CD4-positive, alpha-beta T cell treated with Interleukin-10 for 1 hour (primary cell): ENCODE measurements at places on chromosomes 4 and X.

- DNase-seq: no peak
Observed at GRCh38 chr4:7878323-7878722, 61.3 kb downstream of the AFAP1 start.

GRCh38 chrX:130098210-130098552 lies 12.1 kb downstream of the ELF4 start:
- DNase-seq: no peak

DNA sequence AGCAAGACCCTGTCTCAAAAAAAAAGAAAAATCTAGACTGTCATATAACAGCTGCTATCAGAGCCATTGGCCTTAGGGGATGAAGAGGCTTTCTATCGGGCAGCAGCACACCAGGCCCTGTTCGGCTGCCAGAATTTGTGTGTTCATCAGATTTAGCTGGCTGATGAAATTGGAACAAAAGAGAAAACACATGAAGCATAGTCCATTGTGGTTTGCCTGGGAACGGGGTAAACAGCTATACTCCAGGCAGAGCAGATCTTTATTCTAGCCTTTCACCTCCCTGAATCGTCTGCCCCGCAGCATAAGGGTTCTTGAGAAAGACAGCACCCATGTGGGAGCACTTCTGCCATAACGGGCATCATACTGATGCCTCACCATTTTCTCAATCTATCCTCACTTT lies 11.6 kb downstream of the TKTL1 start:
- no peak for DNase-seq

DNA sequence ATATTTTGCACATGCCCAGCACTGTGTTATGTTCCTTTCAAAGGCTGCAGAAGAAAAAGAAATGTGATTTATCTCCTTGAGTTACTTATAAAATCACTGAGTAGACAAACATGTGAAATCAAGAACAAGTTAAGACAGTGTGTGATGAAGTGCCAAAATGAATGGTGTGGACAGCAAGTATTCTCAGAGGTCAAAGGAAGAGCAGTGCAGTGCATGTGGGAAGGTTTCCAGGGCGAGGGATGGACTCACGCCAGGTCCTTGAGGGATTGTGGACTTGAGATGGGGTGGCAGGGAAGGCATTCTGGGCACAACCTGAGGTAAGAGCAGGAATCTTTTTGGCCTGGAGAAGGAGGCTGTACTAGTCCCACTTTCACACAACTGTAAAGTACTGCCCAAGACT lies 115.5 kb downstream of the FNIP2 start:
- DNase-seq: no peak

- no peak for DNase-seq
Observed at GRCh38 chrX:45404206-45404605, 203.5 kb upstream of the DIPK2B start.

DNA sequence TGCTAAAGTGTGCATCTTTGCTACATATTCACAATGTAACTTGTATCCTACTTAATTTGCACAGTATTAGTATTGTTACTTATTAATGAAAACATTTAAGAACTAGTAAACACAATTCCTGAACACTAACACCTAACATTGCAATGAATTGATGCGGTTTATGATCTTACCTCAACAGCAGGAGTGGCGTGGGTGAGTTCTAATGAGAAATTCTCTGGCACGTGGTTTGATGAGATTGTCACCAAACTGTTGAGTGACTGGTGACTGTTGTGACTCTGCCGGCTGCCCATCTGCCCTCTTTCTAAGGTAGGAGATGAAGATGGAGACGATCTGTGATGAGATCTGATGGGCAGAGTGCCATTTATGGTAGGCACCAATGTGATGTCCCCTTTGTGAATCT lies 2.9 kb downstream of the PCDH18 start:
- no peak for DNase-seq

DNA sequence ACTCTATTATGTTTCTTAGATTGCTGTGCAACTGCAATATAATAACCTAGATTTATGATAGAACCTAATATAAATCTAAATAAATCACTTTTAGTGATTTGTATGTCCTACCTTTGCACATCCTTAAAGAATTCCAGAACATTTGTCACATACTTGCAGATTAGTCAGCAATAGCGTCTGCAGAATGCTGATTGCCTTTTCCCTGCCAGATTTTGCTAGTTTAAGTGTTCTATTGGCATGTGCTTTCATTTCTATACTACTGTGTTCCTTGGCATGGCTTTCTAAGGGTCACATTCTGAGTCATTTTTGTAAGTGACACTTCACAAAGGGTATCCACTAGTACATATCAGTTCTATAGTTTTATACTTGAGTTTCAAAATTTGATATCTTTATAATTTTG lies 303.1 kb upstream of the GIMD1 start:
- DNase-seq: no peak

DNA sequence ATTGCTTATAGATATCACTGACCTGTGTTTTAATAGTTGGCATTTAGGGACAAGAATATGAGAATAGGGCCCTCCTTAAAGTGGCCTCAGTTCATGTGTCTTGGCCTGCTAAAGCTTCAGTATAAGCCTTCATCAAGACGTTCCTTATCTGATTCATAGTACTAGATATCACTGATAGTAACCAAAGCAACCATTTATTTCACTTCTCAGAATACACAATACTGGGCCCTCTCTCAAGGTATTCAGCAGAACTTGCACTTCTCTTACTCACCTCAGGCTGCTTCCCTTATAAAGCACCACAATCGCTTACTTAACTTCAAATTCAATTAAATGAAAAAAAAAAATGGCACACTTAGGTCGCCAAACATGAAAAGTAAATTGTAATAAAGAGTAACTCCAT lies 259.4 kb upstream of the PCDH7 start:
- DNase-seq: no peak

DNA sequence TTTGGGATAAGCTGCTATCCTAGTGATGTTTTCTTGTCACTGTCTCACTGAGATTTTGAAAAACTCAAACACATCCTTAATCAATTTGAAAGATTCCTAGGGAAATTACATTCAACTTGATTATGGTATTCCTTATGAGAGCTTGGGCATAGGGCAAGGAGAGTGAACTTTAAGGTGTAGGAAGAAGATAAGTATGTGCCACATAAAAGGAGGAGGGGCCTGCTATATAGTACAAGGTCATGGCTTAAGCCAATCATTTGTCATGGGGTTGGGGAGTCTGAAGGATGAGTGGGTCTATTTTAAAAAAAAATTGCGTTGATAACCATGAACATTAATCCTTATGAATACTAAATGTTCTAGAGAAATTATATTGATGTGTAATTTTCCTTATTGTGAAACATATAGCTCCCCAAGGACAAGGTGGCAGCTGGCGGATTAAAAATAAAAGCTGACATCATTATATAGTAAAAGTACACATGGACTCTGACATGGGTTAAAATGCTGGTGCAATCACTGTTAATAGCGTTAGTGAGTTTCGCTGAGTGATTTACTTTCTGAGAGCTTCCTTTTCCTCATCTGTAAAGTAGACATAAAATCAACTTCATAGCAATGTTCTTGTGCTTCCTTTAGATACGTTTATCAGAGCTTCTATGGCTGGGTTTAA lies 17.4 kb downstream of the GALNT7 start:
- DNase-seq: no peak

DNA sequence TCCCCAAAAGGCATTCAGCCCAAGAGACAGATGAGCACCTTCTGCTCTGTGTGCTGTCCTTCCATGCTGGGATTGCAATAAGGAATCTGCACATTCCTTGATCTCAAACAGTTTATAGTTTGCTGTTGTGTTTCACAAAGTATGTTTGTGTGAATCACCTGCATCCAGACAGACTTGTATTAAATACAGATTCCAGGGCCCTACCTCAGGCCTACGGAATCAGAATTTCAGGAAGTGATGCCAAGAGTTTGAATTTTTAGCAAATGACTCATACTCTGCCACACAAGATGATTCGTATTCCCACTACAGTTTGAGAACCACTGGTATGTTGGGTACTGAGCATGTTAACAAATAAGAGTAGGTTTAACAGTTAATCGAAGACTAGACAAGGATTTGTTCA lies 7.0 kb downstream of the VAMP7 start:
- no peak for DNase-seq

DNA sequence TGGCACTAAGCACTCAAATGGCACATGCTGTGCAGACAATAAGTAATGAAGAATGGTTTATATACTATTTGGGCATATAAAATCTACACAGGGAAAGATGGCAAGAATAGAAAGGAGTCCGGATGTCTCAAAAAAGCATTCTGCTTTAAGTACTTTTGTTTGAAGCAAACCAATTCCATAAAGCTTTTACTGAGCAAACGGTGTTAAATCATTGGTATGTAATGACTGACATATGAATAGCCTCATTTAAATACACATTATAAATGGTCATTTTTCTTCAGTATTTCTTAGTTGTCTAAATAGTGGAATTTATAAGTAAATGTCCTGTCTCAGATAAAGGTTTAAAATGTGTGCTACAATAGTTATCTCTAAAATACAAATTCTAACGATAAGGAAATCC lies 6.0 kb downstream of the FBXO8 start:
- no peak for DNase-seq

GRCh38 chr4:3654036-3654807 lies 112.0 kb upstream of the ADRA2C start:
- no peak for DNase-seq

DNA sequence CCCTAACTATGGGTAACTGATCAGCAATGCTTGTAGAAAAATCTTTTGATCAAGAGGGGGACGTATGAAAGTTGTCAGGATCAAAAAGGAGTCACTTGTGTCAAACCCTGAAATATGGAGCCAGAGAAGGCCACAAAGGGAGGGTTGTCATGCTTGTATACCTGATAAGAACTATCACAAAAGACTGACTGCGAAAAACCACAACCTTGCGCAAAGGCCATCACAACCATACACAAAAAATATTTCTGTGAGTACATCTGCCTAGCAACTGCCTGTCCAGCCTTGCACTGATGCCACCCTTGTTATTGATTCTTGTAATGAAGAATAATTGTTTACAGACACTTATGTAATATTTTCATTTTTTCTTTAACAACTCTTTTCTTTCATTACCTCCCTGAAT lies 22.8 kb upstream of the EIF4E start:
- DNase-seq: no peak

- no peak for DNase-seq
Observed at GRCh38 chr4:46249516-46249915, 125.7 kb upstream of the GABRG1 start.

- no peak for DNase-seq
Observed at GRCh38 chr4:169152899-169153298, 117.9 kb downstream of the SH3RF1 start.

- no peak for DNase-seq
Observed at GRCh38 chrX:136273986-136274385, 22.8 kb upstream of the MAP7D3 start.

DNA sequence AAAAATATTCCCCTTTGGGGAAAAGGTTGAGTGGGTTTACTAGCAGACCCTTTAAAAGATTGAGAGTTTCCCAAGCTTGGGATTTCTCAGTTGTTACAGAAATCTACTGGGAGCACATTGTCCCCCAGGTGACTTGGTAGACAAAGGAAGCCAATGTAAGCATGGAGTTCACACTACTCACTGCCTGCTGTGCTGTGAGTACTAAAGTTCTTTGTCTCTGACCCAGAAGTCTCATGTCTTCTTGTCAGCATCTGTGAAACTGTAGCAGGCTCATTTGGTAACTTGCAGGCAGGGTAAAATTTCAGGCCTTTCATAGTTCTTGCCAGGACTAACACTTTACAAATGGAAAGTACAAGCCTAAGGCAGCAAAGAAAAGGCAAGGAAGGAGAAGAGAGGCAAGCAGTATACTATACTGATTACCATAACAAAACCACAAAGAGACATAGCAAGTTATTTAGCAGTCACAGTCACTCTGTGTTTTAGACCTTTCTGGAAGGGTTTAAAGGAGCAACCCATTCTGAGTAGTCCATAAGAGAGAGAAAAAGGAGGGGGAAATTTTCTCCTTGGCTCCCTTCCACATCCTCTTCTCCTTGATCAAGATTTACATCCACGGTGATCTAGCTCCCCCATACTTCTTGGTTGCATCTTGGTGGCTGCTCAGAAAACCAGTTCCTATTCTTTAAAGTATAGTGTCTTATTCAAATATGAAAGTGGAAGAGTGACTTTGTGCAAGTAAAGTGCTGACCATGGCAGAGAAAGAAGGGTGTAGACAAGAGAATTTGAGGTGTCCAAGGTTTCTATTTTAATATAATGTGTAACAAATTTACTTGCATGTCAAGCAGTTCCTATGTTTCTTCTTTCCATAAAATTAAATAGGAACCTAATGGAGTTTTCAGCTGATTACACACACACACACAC lies 160.0 kb upstream of the PDE5A start:
- DNase-seq: no peak

DNA sequence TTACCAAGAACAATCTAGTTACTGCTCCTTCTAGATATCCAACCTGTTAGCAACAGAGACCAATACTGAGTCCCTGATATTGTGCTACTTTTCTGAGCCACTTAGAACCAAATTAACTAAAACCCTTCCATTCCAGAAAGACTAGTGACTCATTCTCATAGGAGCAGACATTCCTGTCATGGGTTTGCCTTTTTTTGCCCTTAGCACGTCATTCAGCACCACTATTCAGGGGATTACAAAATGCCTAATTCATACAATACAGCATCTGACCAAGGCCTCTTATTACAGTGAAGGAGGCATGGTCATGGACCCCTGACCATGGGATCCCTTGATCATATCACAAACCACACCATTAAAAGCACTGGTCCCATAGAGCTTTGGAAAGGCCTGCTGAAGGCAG lies 123.8 kb upstream of the CXCL13 start:
- DNase-seq: no peak

DNA sequence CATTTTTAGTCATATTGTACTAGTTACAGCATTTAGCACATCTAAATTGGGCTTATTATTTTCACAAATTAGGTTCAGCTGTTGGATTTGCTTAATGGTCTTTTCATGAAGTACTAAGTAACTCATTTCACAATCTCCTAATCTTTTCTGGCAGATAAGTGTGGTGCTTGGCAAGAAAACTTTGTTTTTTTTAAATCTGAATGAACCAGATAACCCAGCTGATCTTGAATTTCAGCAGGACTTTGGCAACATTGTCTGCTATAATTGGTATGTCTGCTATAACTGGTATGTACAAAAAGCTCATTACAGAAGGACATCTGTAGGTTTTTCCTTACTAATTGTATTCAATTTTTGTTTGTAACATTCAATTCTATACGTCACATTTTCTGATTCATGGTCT lies 22.7 kb downstream of the WDR19 start:
- no peak for DNase-seq

GRCh38 chr4:38802561-38803355 lies 1.8 kb downstream of the TLR1 start:
- DNase-seq: no peak

DNA sequence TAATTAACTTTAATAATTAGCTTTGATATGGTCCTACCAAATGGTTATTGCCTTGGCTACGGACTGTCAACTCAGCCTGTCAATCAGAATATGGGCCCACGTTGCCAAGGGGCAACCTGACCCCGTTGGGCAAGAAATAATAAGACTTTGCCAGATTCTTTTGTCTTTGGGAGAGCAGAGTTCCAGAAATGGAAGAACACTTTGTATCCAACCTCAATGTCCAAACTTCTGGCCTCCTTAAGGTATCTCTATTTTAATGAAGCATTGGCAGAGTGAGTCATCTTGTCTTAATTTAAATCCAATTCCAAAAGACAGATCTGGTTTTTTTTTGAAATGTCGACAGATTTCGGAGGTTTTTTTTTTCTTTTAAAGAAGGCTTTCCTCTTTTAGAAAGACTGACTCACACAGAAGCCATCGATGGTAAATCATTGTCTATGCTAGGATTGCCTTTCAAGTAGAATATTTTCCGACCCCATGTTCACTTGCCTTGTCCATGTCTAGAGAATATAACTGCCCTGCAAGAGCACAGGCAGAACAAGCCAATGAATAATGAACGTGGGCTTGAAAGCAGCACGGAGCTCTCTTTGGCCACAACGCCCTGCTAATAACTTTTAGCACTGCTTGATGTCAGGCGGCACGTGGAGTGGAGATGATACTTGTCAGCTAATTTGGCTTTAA lies 190.3 kb upstream of the GATB start:
- DNase-seq: no peak
